ENCODE measurements at places on chromosomes 13 and 19.

- DNase-seq = peak; percentile 100
Observed at GRCh38 chr19:1406774-1407527, 435 bp upstream of the DAZAP1 start.

GRCh38 chr19:4981681-4981958 lies 12.7 kb downstream of the KDM4B start:
- DNase-seq = no peak

DNA sequence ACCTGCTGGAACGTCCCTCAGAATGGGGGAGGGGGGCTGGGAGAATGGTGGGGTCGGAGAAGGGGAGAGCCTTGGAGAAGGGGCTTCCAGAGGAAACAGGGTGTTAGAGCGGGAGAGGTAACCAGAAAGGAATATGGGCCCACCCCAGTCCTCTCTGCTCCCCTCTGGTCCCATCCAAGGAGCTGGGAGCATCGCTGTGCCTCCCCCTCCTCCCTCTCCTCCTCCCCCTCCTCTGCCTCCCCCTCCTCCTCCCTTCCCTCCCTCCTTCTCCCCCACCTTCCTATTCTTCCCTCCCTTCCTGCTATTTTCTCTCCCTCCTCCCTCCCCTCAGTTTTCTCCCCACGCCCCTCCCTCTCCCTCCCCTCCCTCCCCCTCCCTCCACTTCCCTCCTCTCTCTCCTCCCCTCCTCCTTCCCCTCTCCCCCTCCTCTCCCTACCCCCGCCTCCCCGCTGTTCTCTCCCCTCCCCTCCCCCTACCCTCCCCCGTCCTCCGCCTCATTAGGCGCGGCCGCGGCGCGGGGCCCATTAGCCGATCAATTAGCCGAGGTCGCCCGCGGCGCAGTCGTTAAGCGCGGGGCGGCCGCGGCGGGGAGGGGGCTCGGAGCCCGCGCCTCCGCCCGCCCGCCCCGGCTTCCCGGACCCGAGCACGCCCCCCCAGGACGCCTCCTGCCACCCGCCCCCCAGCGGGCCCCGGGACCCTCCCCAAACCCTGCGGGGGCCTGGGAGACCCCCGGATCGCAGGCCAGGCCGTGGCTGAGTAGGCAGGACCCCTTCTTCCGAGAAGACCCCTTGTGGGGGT lies 15.4 kb downstream of the TLE5 start:
- no peak for DNase-seq

DNA sequence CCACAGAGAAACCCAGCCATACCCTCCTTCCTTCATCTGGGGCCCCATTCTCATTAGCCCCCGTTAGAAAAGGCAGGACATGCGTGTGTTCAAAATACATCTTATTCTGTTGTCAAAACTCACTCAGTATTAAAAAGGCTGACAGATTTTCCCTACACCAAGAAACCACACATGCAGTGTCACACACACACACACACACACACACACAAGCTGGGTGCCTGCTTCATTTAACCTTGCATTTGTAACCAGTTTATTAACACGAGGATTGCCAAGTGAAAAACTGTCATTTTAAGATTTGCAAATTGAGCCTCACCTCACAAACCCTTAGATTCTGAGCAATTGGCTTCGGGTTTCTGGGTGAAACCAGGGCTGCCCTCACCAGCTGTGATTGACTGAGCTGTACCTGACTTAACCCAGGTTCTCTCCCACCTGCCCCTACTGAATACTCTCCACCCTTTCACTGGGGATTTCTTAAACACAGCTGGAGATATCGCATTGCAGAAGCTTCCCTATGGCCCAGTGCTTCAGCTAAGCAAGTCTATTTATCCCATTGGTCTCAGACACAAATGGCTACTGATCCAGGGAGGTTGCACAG lies 172.7 kb upstream of the ZNF507 start:
- no peak for DNase-seq

- DNase-seq = no peak
Observed at GRCh38 chr19:55092423-55093318, 17.0 kb downstream of the EPS8L1 start.

DNA sequence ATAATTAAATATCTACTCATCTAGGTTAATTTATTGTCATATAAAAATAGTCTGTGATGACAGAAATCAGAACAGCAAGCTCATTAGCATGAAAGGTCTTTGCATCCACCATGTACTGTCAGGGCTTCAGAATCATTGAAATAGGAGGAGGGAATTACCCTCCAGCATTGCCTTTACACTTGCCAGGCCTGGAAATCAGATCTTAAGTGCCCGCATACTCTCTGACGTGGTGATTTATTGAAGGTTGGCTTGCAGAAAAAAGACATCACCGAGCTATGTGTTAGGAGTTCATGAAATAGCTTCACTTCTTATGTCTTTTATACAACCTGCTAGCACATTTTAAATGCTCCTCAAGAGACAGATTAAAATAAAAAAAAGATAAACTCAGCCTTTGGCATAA lies 661.7 kb upstream of the SLITRK1 start:
- no peak for DNase-seq

- DNase-seq = no peak
Observed at GRCh38 chr13:38264363-38265131, 85.1 kb upstream of the UFM1 start.

- no peak for DNase-seq
Observed at GRCh38 chr13:35953537-35954206, 177.5 kb downstream of the DCLK1 start.

DNA sequence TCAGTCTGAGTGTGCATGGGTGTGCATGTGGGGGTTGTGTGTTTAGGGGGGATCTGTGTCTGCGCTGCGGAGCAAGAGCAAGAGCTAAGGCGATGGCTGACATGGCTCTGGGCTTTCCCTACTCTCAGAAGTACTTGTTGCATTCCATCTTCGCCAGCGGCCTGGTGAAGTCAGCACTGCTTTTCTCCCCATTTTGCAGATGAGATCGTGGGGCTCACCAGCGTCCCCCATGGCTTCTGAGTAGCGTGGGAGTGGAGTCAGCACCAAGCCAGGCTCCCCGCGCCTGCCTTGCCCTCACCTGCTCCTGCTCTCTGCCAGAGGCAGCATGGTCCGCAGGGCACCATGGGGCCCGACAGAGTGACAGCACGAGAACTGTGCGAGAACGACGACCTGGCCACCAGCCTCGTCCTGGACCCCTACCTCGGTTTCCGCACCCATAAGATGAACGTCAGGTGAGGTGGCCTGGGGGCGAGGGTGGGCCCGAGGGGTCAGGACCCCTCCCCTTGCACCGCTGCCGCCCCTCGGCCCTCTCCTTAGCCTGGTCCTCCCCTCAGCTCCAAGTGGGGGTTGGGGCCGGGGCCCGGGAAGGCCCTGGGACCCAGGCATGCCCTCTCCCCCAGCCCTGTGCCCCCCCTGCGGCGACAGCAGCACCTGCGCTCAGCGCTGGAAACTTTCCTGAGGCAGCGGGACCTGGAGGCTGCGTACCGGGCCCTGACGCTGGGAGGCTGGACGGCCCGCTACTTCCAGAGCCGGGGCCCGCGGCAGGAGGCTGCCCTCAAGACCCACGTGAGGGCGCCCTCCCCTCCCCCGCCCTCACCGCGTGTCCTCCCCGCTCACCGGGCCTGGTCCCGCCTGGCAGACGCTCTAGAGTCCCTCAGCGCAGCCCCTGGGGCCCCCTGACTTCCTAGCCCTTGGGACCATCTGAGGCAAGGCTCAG lies 2.2 kb downstream of the KMT5C start:
- DNase-seq = no peak

- DNase-seq = no peak
Observed at GRCh38 chr19:30755581-30755980, 383.4 kb downstream of the ZNF536 start.

GRCh38 chr13:27347211-27347772 lies 76.7 kb downstream of the RASL11A start:
- no peak for DNase-seq

- DNase-seq = no peak
Observed at GRCh38 chr13:88005188-88005587, 334.0 kb downstream of the SLITRK5 start.

DNA sequence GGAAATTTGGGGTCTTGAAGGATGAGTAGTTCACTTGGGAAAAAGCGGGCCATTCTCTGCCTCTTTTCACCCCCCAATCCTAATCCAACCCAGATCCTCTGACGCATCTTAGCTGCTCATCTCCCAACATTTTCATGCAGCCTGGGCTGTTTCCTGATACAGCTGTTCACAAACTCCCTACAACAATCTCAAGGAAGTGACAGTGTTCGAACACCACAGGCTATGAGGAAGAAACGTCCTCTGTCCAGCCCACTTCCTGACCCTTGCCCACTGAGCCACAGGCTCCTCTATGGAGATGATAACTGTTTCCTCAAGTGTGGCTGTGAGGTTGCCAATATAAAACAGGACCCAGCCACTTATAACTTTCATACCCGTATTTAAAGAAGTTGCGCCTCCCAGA lies 16.2 kb downstream of the LMTK3 start:
- no peak for DNase-seq

DNA sequence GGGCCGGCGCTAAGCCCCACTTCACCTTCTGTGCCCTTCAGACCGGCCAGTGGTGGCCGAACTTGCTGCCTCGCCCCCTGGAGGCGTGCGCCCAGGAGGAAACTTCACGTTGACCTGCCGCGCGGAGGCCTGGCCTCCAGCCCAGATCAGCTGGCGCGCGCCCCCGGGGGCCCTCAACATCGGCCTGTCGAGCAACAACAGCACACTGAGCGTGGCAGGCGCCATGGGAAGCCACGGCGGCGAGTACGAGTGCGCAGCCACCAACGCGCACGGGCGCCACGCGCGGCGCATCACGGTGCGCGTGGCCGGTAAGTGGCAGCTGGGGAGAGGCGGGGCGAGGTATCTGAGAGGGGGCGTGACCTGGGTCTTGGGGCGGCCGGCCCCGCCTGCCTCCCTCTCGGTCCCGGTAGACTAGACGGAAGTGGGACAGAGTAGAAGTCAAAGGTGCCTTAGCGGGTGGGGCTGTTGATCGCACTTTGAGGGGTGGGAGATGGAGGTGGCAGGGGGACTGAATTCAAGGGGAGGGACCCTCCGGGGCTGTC lies 5.6 kb downstream of the ICAM5 start:
- DNase-seq = no peak

DNA sequence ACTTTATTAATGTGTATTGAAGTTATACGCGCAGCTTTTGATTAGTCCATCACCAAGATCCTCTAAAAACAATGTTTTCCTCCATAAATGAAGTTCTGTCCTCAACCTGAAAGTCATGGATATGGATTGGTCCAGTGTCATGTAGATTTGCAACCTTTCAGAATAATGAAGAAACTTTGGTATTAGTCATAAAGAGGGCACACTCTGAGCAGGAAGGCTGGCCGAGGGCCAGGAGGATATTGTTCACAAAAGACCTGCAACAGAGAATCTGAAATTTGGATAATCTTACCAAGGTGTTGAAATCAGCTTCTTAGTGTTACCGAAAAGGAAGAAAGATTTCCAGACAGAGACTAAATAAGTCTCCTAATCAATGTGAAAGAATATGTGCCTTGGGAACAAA lies 20.7 kb downstream of the CLDN10 start:
- DNase-seq = no peak

GRCh38 chr19:20969898-20970297 lies 46.8 kb downstream of the ZNF85 start:
- DNase-seq = no peak

DNA sequence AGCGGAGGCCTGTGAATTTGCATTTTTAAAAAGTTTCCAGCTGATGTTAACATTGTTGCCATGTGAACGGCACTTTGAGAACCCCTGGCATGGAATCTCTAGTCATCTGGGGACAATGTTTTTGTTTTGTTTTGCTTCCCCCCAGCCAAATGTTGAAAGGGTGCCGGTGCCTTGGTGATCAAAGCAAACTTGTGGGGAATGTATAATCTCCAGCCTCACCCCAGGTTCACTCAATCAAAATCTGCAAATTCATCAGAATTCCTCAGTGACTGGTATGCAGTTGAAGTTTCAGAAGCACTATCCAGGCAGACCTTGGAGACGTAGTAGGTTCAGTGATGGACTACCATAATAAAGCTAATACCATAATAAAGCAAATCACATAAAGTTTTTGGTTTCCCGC lies 428.7 kb downstream of the MYO16 start:
- DNase-seq = no peak

DNA sequence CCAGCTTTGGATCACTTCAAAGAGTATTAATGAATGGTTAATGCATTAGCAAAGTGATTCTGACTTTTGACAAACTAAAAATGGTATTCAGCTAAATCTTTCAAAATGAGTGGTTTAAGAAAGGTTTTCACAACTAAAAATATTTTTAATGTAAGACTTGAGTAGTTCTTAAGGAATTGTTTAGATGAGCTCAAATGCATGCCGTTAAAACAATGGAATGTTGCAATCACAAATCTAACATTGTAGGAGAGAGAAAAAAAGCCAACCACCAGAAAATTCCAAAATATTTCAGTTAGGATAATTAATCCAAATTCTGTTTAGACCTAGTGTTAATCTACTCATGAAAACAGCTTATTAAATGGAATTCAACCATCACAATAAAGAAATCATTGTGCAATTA lies 1044.8 kb upstream of the SLC10A2 start:
- DNase-seq = no peak

DNA sequence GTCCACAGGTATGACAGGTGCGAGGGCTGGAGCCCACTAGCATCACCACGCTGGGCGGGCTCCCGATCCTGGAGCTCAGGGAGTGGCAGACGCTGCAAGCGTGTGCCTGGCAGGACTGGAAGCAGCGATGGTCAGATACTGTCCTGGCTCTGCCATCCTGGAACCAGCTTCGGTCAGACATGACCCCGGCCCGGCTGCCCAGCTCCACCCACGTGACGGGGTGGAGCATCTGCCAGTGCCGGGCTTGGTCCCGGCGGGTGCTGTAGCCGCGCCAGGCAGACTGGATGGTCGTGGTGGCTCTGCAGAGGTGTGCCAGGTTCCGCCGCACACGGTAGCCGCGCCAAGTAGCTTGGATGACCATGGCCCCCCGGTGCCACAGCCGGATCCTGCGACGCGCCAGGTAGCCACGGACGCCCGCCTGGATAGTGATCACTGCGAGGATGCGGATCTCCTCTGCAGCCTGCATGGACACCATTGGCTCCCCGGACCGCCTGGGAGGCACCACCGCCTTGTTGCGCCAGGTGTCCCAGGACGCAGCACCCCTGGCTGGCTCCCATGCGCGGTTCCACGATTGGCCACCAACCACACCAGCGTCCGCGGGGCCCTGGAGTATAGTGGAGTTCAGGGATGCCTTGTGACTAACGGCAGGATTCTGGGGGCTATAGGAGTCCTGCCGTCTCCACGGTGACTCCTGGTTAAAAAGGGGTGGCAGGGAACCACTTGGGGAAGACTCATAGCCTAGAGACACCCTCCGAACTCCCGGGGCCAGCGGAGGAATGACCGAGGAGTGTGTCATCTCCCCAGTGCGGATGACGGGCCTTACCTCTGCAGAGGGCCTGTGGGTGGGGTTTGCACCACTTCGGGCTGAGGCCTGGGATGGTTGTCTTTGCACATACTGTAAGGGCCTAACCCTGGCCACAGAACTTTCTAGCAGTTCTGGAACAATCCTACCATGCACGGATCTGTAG lies 16.5 kb downstream of the IQCN start:
- DNase-seq = no peak

DNA sequence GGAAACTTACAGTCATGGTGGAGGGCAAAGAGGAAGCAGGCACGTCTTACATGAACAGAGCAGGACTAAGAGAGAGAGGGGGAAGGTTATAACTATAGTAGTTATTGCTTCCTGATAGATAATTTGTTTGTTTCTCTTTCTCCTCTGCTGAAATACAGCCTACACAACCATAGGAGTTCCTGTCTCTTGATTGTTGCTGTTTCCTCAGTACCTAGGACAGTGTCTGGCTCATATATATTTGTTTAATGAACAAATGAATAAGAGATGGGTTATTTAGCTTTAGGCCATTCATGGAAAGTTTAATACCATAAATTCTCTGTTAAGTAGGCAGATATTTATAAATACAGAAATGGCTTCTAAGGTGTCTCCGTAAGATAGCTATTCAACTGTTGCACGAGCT lies 95.2 kb downstream of the PCCA start:
- no peak for DNase-seq

GRCh38 chr13:112711528-112712265 lies 21.9 kb downstream of the ATP11A start:
- no peak for DNase-seq
